ENCODE measurements at places on chromosomes 4 and X.

DNA sequence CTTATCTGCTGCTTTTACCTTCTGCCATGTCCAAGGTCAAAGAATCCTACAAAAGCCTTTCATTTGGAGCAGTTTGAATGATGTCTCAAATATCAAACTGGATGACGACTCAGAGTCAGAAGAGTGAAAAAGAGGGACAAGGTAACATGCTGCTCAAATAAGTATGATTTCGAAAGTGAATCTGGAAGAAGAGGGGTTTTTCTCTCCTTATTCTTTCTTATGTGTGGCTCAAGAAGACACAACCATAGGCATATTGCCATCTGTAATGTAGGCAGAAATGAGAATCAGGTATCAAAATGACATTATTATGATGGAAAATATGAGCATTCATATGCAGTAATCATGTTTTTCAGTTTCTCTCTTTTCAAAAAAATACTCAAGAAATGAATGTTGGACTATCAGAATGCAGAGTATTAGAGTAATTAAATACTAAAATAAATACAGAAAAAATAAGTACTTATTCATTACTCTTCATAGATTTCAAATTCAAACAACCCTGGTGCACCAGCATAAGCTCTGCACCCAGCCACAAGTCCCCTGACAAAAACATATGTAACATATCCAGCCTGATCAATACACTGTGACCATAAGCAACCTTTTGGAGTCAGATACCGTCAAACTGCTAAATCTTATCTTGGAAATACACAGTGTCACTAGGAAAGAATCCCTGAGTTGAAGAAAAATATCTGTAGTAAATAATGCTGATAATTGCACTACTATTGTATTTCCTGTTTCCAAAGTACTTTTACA, 468.6 kb downstream of the INPP4B start:
- no peaks in the 10 kb centered on the region for H3K36me3 ChIP-seq
- H3K27me3 ChIP-seq, result no peaks in the 10 kb centered on the region
- peak overlapping the region; percentile 48 for H3K27ac ChIP-seq
- H3K4me1 ChIP-seq, result peaks cover 16% of the 10 kb centered on the region
- H3K4me3 ChIP-seq, result no peak overlapping the region

DNA sequence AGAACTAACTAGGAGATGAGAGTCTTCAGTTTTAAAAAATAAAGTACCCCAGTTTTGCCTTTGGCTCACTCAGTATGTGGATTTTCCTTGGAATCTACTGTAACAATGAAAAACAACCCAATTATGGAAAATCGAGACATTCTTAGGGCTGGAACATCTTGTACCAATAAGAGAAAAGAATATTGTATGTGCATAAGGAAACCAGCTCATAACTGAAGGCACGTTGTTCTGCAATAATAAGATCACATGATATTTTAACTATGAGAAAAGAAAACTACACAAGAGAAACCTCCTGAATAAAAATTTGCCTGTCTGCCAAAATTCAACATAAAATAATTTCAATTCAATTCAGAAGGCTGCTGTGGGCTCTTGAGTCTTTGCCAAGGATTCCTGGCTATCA, 261.8 kb upstream of the EDNRA start:
- no peak overlapping the region for H3K4me3 ChIP-seq
- no peak for DNase-seq
- no peak overlapping the region for H3K27ac ChIP-seq
- no peaks in the 10 kb centered on the region for H3K27me3 ChIP-seq
- H3K4me1 ChIP-seq, result peaks cover 2% of the 10 kb centered on the region

- no peaks in the 10 kb centered on the region for H3K4me1 ChIP-seq
- H3K4me3 ChIP-seq, result no peak overlapping the region
- DNase-seq, result no peak
- H3K36me3 ChIP-seq, result no peaks in the 10 kb centered on the region
Observed at GRCh38 chr4:5452156-5452555, 256.2 kb downstream of the EVC2 start.

DNA sequence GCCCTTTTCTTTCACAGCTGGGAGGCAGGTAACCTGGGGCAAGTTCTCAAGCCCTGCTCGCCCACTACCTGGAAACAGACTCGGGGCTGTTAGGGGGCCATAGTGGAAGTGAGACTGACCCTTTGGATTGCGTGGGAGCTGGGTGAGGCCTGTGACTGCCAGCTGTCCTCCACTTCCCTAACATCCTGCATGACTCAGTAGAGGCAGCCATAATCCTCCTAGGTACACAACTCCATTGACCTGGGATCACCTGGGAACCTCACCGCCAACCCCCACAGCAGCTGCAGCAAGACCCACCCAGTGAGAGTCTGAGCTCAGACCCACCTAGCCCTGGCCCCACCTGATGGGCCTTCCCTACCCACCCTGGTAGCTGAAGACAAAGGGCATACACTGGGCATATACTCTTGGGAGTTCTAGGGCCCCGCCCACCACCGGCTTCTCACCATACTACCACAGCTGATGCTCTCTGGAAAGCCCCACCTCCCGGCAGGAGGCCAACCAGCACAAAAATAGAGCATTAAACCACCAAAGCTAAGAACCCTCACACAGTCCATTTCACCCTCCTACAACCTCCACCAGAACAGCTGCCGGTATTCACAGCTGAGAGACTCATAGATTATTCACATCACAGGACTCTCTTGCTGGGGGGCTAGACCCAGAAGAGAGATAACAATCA, 61.1 kb upstream of the DCTD start:
- H3K4me1 ChIP-seq, result no peaks in the 10 kb centered on the region
- no peak overlapping the region for H3K27ac ChIP-seq
- no peaks in the 10 kb centered on the region for H3K36me3 ChIP-seq
- H3K27me3 ChIP-seq, result no peaks in the 10 kb centered on the region

- H3K36me3 ChIP-seq, result no peaks in the 10 kb centered on the region
- no peak overlapping the region for H3K4me3 ChIP-seq
- H3K4me1 ChIP-seq, result no peaks in the 10 kb centered on the region
- H3K27me3 ChIP-seq, result no peaks in the 10 kb centered on the region
- no peak for DNase-seq
- H3K27ac ChIP-seq, result no peak overlapping the region
Observed at GRCh38 chrX:155857561-155857960, 23.6 kb upstream of the VAMP7 start.

GRCh38 chr4:54547299-54548097, 110.3 kb upstream of the KIT start:
- no peak for DNase-seq
- no peaks in the 10 kb centered on the region for H3K36me3 ChIP-seq
- H3K27me3 ChIP-seq, result no peaks in the 10 kb centered on the region
- H3K27ac ChIP-seq, result no peak overlapping the region
- no peak overlapping the region for H3K4me3 ChIP-seq

DNA sequence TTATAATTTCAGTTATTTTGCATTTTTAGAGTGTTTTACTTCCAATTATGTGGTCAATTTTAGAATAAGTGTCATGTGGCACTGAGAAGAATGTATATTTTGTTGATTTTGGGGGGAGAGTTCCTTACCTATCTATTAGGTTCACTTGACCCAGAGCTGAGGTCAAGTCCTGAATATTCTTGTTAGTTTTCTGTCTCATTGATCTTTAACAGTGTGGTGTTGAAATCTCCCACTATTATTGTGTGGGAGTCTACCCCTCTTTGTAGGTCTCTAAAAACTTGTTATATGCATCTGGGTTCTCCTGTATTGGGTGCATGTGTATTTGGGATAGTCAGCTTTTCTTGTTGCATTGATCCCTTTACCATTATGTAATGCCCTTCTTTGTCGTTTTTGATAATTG, 127.0 kb upstream of the ZDHHC15 start:
- no peaks in the 10 kb centered on the region for H3K36me3 ChIP-seq
- no peak overlapping the region for H3K27ac ChIP-seq

GRCh38 chrX:8043121-8043520, 115.9 kb upstream of the PNPLA4 start:
- no peaks in the 10 kb centered on the region for H3K27me3 ChIP-seq
- no peaks in the 10 kb centered on the region for H3K4me1 ChIP-seq
- H3K27ac ChIP-seq, result no peak overlapping the region
- DNase-seq, result no peak
- H3K4me3 ChIP-seq, result no peak overlapping the region
- no peaks in the 10 kb centered on the region for H3K36me3 ChIP-seq

DNA sequence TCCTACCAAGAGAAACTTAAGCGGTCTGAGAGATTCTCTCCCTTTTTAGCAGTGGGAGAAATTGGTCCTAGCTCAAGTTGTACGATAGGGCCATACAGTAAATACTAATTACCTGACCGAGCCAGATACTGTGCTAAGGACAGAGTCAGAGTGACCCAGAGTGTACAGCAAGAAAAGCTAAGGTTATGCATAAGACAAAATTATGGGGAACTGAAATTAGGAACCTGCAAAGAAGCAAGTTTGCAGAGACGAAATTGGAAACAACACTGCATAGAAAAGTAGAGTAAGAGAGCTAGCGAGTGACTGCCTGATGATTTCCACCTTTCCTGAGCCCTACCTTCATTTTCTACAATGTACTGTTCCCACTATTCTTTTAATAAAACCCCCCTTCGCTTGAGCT, 278.1 kb downstream of the NKX6-1 start:
- no peaks in the 10 kb centered on the region for H3K27me3 ChIP-seq
- no peaks in the 10 kb centered on the region for H3K4me1 ChIP-seq
- H3K4me3 ChIP-seq, result no peak overlapping the region
- H3K27ac ChIP-seq, result no peak overlapping the region
- no peaks in the 10 kb centered on the region for H3K36me3 ChIP-seq

DNA sequence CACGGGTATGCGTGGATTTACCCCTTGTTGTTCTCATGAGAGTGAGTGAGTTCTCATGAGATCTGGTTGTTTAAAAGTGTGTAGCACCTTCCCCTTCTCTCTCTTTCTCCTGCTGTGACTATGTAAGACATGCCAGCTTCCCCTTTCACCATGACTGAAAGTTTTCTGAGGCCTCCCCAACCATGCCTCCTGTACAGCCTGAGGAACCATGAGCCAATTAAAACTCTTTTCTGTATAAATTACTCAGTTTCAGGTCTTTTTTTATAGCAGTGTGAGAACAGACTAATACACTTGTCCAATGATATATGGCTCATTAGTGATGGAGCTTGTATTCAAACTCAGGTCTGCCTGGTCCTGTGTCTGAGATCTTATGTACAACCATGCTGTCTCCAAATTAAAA, 28.5 kb upstream of the RTL3 start:
- no peaks in the 10 kb centered on the region for H3K27me3 ChIP-seq
- H3K4me3 ChIP-seq, result no peak overlapping the region
- no peak overlapping the region for H3K27ac ChIP-seq
- no peaks in the 10 kb centered on the region for H3K36me3 ChIP-seq

GRCh38 chrX:103585411-103586313, at the start of gene TCEAL4:
TSS of gene TCEAL4 (plus strand) at chrX:103585515. CDS start at chrX:103586676, 1,161 bp downstream.
- H3K27ac ChIP-seq, result peak within 1 kb of the TSS; percentile 89
- H3K27me3 ChIP-seq, result no peaks in the 10 kb centered on the region

DNA sequence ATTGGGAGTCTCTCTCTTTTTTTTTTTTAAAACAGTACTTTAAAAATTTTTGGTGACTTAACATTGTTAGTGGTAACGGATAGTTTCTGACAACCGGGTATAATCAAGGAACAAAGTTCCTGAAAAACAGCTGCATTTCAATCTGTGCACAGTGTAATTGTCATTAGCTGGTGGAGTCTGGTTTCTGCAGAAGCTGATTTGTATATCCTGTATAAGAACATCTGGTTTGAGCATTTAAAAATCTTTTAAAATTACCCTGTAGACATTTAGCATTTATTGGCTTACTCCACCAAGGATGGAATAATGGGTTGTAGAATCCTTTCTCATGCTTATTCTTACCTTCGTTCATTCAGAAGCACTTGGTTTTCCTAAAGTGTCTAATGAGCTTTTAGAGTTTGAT, 11.2 kb downstream of the JADE1 start:
- H3K36me3 ChIP-seq, result no peaks in the 10 kb centered on the region
- peaks cover under 1% of the 10 kb centered on the region for H3K4me1 ChIP-seq
- no peaks in the 10 kb centered on the region for H3K27me3 ChIP-seq
- H3K27ac ChIP-seq, result no peak overlapping the region
- no peak overlapping the region for H3K4me3 ChIP-seq
- no peak for DNase-seq

- no peaks in the 10 kb centered on the region for H3K27me3 ChIP-seq
- H3K36me3 ChIP-seq, result no peaks in the 10 kb centered on the region
- H3K27ac ChIP-seq, result peak overlapping the region; percentile 94
Observed at GRCh38 chr4:7821245-7822136, 118.2 kb downstream of the AFAP1 start.

DNA sequence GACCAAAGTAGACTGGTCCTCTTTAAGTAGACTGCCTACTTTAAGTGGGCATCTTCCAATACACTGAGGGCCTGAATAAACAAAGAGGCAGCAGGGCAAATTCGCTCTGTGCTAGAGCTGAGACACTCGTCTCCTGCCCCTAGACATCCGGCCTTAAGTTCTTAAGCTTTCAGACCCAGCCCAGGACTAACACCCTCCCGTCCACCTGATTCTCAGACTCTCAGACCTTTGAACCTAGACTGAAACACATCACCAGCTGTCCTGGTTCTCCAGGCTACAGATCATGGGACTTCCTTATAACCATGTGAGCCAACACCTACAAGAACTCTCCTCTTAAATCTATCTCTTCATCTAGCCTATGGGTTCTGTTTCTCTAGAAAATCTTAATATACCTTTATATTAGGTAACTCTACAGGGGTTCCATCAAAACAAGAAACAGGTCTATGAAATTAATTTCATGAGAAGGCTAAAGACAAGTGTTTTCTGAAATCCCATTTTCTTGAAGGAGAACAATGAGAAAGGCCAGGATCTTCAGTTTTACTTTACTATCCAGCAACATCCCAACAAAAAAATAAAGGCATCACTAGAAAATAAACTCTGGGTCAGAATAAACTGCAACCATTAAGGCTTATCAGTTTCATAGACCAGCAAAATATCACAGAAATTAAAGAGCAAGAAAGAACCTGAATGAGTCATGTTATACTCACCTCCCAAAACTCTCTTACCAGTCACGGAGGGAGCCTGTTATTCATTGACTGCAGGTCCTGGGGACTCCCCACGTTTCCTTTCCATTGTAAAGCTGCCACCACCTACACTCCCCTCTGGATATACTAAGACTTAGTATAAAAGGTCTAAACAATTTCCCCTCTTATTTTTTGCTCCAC, 14.8 kb downstream of the ADGRA3 start:
- H3K27me3 ChIP-seq, result no peaks in the 10 kb centered on the region
- no peak overlapping the region for H3K4me3 ChIP-seq
- peaks cover 26% of the 10 kb centered on the region for H3K4me1 ChIP-seq
- H3K27ac ChIP-seq, result peak overlapping the region; percentile 47
- H3K36me3 ChIP-seq, result no peaks in the 10 kb centered on the region
- DNase-seq, result no peak

- no peak for DNase-seq
- no peaks in the 10 kb centered on the region for H3K27me3 ChIP-seq
- H3K4me3 ChIP-seq, result no peak overlapping the region
- no peaks in the 10 kb centered on the region for H3K4me1 ChIP-seq
Observed at GRCh38 chr4:40357738-40358137, 22.6 kb downstream of the CHRNA9 start.

Measured in heart left ventricle (tissue), 16 donors.